ENCODE measurements at places on chromosomes 13 and 19. TPM values are rescaled to one million over a fixed set of nuclear protein-coding genes. Genes with fewer than 3 reads are reported as not detected.

DNA sequence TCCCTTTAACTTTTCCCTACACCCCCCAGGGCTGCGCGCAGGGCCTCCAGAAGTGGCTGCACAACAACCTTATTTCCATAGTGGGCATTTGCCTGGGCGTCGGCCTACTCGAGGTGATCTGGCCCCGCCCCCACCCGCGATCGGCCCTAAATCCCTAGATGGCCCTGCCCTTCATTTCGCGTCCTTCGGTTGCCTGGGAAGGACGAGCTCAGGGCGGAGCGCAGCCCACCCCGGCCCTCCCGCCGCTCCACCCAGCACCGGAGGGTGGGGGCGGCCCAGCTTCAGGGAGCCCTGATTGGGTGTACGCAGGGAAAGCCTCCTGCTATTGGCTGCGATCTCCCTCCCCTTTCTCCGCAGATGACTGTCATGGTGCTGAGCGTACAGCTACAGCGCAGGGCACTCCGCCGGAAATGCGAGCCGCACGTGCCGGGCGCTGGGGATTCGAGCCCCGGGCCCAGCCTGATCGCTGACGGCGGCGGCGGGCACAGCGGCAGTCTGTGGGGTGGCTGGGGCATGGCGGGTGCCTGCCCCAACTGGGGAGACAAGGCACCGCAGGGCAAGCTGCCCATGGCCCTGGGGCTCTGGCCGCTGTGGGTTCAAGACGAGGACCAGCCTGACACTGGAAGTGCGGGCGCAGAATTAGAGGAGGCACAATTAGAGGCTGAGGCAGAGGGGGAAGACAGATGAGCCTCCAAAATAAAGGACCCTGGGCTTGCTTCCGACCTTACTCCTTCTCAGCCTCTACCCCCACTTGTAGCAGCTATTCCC is 4.3 kb downstream of the CD37 start:
- no peak for DNase-seq

GRCh38 chr13:107836685-107837084 is 378.7 kb downstream of the LIG4 start:
- DNase-seq, result no peak

DNA sequence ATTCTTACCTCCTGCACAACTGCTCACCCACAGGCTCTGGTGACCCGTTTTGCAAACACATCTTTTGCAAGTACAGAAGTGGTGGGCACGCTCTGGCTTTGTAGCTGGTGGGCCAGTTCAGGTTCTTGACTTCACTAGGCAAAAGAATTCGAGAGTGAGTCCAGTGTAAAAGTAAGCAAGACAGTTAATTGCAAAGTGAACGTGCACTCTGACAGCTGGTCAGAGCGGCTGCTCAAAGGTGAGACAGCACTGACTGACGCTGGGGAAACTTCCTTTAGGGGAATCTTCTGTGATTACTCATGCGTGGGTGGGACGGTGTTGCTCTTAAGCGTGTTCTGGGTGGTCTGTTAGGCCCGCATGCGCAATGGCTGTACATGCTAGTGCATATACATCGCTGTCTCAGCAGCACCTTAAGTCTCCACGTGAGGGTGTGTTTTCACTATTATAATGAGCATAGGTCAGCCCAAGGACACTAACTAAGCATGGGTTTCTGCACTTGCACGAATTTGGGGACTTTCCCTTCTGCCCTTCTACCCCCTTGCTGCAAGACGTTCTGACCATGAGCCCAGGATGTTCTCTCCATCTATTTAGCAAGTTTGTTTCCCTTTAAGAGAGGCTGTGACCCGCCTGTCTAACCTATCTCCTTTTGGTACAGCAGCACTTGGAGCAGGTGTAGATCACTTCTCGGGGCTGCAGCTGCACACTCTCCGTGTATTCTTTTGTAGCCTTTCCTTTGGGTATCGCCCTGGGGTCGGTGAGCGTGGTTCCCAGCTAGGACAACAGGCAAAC is 30.2 kb upstream of the CD33 start:
- no peak for DNase-seq

DNA sequence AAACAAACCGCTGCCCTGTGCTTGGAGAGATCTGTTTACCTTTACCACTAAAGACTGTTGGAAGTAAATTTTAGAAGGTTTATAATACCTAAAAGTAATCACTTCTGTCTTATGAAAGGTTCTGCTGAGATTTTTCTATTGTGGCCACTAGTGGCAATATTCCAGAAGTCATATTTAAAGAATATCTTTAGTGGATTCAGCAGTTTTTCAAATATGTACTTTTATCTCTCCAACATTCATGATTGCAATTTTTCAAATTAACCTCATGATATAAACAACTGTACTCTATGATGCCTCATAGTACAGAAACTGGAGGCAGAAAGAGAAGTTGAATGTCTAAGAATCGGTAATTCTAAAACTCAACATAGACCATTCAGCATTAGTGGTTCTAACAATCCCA is 53.2 kb upstream of the USPL1 start:
- DNase-seq, result no peak

DNA sequence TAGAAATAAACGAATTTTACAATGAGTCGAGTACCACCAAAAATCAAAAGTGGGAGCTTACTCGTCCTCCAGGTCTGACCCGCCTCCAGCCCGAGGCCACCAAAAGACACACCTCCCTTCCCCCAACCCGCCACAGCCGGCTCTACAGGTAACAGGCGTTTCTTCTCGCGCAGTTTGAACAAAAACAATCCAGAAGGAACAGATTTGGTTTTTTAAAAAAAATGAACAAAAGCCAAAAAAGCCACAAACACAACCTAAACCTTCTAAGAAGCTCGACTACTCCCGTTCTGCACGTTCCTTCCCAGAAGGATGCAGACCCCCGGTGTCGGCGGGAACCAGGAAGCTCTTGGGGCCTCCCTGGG is 671 bp downstream of the ZDHHC20 start:
- DNase-seq, result peak; percentile 52

Gene NALCN
- total RNA-seq, result 0.24 TPM

Gene KLK14
- total RNA-seq, result not detected
